NCI-H2171 treated with DMSO at 0.1 percent for 48 hours (cell line): ENCODE measurements at places on chromosomes 5 and 9.

DNA sequence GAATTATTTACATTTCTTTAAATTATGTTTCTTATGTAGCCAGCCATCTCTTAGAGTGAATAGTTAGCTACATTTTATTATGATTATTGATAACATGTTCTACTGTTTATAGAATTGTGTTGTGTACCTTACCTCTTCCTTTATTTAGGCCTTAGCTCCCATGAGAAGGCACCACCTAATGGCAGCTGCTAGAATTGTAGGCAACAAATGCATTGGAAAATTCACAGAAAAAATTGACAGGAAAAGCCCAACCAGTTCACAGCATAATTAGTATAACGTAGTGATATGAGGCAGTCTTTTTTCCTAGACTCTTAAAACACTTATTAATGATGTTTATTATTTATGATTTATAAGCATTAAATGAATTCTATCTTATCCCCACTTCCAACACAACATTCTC lies 175.8 kb downstream of the WDR70 start:
- DNase-seq: peak; percentile 12

GRCh38 chr5:66306105-66306843 lies 162.2 kb downstream of the SREK1 start:
- DNase-seq: peak; percentile 58

DNA sequence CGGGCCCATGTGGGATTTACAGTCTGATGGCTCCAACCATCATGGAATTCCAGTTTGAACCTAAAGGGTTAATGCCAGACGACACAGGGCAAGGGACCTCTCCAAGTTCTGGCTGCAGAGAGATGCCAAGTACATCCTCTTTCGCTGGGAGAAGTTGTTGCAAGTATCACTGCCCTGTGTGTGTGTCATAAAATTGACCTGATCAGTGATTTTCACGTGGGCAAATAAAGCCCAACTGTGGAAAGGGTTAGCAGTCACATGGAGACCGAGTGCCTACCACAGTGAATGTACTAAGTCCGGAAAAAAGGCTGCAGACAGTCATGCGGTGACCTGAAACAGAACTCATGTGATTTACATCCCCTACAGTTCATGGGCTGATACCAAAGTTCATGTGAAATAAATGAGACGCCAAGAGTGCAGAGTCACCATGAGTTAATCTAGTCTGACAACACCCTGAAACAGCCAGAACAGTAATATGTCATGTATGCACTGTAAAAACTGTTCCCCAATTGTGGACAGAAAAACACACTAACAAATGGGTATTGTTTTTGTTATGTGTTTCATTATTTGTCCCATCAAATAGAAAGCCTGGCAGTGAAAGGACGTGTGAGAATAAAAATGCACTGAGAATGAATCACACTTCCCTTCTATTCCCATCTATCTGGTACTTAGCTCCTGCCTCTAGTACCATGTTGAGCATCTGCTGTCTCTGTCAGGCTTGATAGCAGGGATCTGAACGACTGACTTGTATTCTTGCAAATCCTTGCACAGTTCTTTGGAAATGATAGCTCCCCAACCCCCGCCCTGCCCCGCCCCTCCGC lies 115.7 kb downstream of the SUSD1 start:
- DNase-seq: no peak

DNA sequence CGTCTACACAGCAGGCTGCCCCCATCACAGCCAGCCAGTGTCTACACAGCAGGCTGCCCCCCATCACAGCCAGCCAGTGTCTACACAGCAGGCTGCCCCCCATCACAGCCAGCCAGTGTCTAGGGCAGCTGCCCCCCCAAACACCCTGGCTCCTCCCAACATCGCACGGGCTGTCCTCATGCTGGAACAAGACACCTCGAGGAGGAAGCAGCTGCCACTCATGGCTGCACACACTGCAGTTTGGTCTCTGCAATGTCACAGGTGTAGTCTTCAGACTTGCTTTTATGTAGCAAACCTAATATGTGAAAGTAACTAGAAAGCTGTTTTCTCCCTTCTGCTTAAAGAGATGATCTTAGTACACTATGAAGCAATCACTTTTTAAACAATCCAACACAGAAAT lies 9.7 kb downstream of the LRRC14B start:
- DNase-seq: peak; percentile 58

- no peak for DNase-seq
Observed at GRCh38 chr9:117823576-117823975, 119.4 kb downstream of the TLR4 start.
